ENCODE measurements at places on chromosomes 4 and X. TPM values are rescaled to one million over a fixed set of nuclear protein-coding genes. Genes with fewer than 3 reads are reported as not detected.

- no peak for DNase-seq
These were observed 577 bp upstream of the GLRA2 start for GRCh38 chrX:14528629-14529289.

The GPC3 gene
- 15.3 TPM for total RNA-seq

The PAGE2 gene
- total RNA-seq: not detected

The COL25A1 gene
- 1.9 TPM for total RNA-seq

GRCh38 chr4:99861120-99861905, 32.9 kb downstream of the LAMTOR3 start:
- no peak for DNase-seq

The SCD5 gene
- total RNA-seq: 22.1 TPM

DNA sequence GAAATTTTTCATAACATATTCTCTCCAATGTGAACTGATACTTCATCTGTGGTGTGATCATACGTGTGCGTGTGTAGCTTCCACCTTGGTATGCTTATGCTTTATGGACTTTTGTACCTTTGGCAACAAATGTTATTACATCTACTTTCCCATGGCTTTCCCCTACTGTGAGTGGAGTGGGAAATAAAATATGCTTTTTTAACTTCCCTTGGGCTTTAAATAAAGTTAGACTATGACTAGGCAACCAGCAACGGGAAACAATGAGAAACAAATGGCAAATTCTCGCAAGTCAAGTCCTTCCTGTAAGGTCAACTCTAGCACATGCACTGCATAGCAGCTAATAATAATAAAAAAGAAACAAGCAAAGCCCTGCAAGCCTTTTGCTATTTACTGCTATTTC, 205.0 kb upstream of the PDE5A start:
- no peak for DNase-seq

DNA sequence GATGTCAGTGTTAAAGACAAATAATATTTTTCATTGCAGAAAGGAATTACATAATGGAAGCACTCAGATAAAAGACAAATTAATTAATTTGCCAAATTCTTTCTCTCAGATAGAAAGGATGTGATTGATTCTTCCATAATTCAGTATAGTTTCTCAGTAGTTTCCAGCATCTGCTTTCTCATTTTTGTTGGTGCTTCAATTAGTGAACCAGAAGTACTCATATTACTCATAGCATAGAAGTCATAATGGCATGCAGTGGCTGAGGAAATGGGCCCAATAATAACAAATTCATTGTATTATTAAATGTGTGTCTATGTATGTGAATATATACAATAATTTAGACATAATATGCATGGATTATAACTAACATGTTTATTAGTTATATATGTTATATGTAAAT, 393.3 kb upstream of the TRAM1L1 start:
- DNase-seq: no peak

The C4orf54 gene
- not detected for total RNA-seq

- DNase-seq: no peak
These were observed 64.4 kb upstream of the C4orf54 start for GRCh38 chr4:99722006-99722405.

DNA sequence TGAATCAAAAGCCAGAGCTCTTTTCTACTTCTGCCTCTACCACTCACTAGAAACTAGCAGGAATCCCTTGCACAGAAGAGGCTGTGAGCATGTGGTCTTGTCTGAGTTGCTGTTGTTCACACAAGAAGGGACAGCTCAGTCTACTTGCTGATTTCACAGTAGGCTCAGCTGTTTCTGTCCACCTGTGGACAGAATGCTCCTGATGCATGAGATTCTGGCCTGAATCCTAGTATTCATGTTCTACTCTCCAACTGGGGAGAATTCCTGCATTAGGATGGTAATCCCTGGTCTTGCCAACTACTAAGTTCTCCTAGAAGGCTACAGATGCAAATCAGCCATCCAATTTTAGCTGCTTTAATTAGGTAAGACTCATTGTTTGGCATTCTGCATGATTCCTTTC, 112.8 kb downstream of the PPA2 start:
- DNase-seq: no peak

GRCh38 chr4:100511896-100512295, 5.9 kb downstream of the EMCN start:
- no peak for DNase-seq

The NPY1R gene
- 1.7 TPM for total RNA-seq

GRCh38 chr4:184306949-184307348, 89.3 kb upstream of the ENPP6 start:
- no peak for DNase-seq

DNA sequence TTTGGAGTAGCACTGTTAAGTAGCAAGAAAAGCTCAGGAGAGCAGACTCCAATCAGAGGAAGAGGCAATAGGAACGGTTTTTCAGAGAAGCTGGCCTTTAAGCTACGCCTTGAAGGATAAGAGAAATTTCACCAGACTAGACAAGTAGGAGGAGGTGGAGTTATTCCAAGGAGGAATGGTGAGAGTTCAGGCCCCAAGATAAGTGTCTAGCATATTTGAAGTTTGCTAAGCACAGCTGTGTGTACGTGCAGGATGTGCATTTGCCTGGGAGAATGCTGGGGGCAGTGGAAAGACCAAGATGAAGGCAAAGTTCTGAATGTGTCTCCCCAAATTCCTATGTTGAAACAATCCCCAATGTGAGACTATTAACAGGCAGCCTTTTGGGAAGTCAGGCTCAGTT, 91.6 kb downstream of the SOWAHB start:
- no peak for DNase-seq

- peak; percentile 41 for DNase-seq
These were observed 99.3 kb upstream of the GRIA3 start for GRCh38 chrX:123084797-123085196.

DNA sequence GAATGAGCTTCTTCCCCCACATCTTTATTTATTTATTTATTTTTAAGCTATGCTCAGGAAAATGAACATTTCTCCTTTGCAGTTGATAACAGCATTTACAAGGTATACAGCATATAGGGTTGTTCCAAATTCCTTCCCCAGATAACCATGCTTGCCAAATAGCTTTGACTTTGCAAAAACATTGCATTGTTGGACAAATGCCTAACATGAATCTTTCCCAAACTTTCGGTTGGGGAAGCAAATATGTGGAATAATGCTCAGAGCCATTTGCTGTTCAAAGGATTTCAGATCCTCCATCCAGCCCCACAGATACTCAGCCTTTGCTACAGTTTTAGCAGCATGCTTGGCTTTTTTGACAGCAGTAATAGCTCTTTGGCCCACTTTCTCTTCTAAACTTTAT, 127.2 kb upstream of the AGA start:
- no peak for DNase-seq

DNA sequence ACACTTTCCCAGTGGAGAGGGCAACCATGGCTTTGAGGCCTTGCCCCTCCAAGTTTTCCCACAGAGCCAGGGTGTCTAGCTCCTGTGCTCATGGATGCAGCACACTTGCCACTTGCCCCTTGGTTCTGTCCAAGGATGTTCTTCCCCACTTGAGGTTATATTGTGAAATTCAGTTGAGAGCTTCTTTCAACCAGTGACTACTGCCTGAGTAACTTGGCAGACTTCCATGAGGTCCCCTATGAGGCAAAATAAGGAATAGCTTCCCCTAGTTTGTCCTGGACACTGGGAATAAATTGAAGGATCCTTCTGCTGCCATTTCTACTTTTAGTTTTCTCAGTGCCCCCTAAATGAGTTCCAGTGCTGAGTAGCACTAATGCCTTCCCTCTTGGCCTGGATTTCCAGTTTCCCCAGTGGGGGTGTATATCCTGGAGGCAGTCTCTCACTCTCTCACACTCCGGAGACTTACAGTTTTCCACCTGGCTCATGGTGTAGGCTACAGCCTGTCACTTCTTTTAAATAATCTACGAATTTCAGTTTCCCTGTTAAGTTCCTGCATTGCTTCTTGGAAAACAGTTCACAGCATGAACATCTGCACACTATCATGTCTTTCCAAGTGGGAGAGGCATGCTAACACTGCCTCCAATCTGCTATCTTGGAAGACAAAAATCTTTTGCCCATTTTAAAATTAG, 36.4 kb upstream of the ADH4 start:
- DNase-seq: peak; percentile 14

GRCh38 chr4:108851366-108851765, 88.5 kb upstream of the ETNPPL start:
- no peak for DNase-seq

GRCh38 chrX:37779857-37780256, at the start of gene CYBB:
Gene CYBB (plus strand): TSS chrX:37780059. CDS start chrX:37780078, 19 bp downstream.
- no peak for DNase-seq

DNA sequence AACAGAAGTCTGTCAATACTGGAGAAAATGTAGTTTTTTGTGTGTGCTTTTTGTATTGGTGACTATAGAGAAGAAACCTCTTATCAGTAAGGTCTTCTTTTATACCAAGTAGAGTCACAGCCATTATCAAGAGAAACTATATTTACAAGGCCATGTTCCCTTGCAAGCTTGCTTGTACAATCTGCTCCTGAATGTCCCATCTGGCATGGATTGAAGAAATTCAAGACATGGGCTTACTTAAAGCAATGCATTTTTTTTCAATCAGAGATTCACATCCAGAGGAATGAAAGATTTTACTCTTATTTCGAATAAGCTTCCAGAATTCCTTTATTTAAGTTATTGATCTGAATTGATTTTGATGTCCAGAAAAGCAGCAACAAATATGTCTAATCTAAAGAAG, 537.3 kb upstream of the RPS6KA3 start:
- DNase-seq: no peak

- DNase-seq: no peak
These were observed 46.6 kb upstream of the TMEM184C start for GRCh38 chr4:147570616-147571015.

GRCh38 chrX:48958635-48959094, 1.3 kb upstream of the OTUD5 start:
- DNase-seq: no peak

GRCh38 chr4:40515037-40515397, 114.6 kb downstream of the RBM47 start:
- DNase-seq: peak; percentile 47

The NONO gene
- total RNA-seq: 353 TPM
